ENCODE measurements at places on chromosomes 1 and 21.

DNA sequence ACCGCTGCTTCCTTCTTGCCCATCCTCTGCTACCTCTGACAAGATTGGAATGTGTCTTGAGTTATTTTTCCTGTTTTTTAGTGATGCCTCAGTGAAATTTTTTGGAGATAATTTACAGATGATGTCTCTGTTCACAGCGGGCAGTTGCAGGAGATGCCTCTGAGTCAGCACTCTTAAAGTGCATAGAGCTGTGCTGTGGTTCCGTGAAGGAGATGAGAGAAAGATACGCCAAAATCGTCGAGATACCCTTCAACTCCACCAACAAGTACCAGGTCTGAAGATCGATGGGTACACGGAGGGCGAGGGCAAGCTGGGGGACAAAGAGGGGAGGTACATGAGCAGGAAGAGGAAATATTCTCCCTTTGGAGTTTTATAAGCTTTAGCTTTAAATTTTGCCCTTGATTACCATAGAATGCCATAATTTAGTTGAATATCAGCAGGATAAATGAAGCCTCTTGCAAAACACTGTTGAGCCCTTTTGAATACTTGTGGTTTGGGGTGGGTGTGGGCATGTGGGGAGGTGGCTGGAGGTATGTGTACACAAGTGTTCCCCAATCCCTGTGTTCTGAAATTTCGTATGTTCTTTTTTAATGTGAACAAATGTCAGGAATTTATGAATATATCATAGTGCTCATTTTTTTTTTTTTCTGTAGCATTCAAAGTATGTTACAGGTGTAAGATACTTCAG, 19.8 kb downstream of the ATP1A1 start:
- no peak for DNase-seq

DNA sequence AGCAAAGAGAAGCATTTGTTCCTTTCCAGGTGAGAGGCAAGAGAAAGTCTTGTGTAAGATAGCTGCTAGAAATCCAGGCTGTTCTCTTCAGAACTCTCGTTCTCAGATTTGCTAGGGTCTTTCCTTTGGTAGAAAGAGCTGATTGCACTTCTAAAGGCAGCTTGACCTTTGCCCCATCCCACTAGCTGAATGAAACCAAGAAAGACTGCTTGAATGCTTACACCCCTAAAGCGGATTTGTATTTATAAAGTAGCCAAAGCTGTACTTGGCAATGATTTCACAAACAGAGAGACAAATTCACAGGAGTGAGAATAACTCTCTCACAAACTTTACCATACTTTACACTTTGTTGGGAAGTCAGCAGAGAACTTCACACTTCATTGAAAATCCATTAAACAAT, 424.1 kb downstream of the TTLL7 start:
- no peak for DNase-seq

DNA sequence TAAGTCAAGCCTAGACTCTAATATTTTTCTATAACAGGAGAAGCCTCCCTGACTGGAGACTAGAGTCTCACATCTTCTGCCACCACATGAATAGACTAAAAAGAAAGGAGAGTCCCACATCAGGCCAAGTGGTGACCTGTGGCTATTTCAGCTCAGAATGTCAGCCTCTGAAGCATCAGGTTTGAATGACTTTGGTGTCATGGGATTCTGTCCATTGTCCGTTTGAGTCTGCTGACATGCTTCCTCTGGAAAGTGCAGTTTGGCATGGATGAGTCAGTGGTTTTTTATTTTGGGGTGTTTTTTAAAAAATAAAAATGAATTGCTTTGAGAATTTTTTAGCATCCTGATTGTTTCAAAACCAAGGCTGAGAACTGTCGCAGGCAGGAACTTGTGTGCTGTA, 19.5 kb downstream of the DYRK3 start:
- DNase-seq: no peak

DNA sequence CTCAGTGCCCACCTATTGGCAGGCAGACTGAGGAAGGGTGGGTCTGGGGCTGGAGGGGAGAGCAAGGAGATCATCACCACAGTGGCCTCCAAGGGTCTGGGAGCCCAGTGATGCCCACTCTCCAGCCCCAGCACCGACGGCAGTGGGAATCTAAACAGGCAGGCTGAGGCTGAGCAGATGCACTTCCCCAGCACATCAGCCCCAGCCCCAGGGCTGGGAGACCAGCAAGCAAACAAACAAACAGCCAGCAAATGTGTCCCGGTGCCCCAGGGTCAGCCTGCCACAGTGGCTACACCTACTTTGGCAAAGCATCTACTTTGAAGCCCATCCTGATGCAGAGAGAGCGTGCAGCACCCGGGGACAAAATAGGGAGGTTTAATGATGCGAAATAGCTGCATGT, 216.3 kb upstream of the ZC3H12A start:
- DNase-seq: no peak

DNA sequence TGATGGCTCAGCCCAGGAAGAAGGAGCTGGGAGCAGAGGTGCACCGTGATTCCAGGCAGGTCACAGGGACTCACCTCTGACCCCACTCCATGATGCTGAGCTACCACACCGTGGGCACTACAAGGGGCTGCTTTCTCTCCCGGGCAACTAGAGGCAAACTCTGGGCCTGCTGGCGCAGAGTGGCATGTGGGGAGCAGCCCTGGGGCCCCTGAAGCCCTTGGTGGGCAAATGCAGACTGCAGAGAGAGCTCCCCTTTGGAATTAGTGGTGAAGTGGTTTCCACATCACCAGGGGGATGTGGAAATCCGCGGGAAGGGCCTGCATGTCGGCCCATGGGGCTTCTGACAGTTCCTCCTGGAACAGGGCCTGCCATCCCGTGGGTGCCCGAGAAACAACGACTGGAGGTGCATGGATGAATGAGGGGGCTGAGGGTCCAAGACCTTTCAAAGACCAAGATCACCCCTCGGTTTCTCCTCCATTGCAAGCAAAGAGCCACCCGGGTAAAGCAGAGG, 11.8 kb upstream of the MMEL1 start:
- no peak for DNase-seq

GRCh38 chr1:76959556-76959955, 92.3 kb downstream of the ST6GALNAC5 start:
- DNase-seq: peak; percentile 60

GRCh38 chr1:23168079-23168444, 594 bp downstream of the LUZP1 start:
- DNase-seq: no peak

DNA sequence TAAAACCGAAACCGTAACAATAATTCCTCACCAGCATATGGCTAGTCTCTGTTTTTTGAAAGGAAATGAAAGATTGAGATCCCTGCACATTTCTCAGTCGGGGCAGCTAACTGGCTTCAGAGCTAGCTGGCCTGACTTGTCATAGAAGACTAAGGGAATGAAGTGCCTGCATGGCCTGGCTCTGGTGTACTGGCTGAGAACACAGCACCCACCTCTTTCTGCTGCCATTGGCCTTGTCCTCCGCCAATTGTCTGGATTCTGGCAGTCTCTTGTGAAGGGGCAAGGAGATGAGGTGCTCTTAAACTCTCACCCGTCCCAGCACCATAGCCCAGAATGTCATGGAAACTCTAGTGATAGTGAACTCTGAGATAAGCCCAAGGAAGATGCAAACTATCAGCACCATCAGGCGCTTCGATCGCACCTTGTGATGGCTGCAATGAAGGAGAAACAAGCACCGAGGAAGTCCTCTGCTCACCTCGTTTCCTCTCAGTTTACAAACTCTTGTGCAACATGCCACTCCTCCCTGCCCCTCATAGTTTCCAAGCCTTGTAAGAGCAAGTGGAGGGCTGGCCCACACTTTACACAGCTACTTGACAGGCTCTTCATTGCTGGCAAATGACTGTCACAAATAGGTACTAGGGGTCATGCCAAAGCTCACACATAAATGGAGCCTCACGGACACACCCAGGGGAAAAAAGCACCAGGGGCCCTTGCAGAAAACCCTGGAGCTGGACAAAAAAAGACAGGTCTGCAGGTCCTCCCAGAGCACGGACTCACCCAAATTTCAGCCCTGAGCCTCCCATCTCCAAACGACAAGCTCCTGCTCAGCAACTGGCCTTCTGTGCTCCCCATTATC, 16.4 kb downstream of the INPP5B start:
- no peak for DNase-seq

- DNase-seq: no peak
These were observed 683.4 kb downstream of the PTPRC start for GRCh38 chr1:199322278-199322677.

DNA sequence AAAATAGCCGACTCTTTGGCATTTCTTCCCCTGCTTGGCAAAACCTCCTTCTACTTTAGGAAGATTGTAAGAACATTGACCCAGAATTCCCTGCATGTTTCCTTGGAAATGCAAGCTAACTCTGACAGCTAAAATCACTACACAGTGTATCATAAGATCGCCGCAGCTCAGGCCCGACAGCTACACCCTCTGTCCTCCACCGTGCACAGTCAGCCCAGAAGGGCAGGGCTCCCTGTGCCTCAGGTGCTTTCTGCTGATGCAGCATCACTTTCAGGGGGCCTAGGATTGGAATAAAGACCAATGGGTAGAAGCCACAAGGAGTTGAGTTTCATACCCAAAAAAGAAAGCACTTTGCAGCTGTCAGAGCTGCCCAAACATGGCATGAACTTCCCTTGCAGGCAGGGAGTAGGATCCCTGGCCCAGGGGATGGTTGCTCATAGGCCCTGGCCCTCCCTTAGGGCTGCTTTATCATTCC, 145.3 kb downstream of the SEC16B start:
- no peak for DNase-seq

- no peak for DNase-seq
These were observed 5.2 kb downstream of the TNFSF4 start for GRCh38 chr1:173201969-173202368.

DNA sequence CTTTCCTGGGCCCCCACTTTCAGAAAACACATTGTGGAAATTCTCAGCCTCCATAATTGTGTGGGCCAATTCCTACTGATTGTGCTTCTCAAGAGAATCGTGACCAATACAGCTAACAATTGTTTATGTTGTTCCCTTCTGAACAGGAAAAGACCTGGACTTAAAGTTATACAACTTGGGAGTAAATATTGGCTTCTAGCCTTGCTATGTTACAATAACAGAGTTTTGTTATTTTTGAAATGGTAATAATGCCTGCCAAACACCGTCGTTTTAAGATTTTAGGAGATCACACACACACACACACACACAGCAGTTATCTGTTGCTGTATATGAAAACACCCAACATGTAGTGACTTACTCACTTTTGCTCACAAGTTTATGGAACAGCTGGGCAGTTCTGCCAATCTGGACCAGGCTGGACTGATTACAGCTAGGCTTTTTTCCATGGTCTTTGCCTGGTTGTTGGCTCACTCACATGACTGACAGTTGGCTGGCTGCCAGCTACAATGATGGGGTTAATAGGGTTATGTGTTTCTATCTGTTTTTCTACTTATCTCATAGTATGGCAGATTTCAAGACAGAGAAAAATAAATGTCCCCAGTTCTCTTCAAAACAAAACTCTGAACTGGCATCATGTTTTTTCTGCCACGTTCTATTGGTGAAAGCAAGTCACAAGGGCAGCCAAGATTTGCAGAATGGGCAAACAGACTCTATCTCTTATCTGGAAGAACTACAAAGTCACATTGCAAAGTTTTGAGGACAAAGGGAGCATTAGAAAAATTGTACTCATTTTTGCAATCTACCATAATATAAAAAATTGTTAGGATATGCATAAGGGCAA, 447.5 kb downstream of the NEGR1 start:
- DNase-seq: no peak

- DNase-seq: peak; percentile 86
These were observed 99.8 kb upstream of the C1orf105 start for GRCh38 chr1:172320733-172321132.

DNA sequence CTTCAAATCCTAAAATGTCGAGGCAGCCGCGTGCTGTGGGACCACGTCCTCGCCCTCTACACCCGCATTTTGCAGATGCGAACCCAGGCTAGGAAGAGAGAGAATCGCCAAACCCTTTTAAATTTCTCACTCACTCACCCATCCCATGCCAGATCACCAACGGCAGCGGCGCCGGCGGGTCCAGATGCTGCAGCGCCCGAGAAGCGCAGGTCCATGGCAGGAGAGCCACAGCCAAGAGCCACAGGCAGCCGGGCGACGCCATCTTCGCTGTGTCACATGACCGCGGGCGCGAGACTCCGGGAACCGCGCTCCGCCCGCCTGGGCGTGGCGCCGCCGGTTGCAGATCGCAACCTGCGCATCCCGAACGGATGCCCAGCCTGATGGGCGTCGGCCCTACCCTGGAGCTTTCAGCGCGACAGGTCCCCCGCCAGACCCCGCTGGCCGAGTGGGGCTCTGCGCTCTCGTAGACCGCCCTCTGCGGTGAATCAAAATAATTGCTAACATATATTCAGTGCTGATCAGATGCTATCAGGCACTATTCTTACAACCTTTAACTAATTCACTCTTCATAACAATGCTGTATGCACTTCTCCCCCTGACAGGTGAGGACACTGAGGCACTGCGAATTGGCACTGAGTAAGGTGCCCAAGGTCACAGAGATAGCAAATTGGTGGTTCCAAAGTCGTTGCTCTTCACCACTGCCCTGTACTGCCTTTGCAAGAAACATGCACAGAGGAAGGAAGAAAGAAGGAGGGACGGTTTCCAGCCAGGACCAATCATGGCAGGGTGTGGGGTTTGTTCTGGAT, at the start of gene PPT1:
PPT1 (minus strand) TSS at position 276 of the 806 bp plus-strand sequence; CDS start at position 262, 14 bp downstream.
- DNase-seq: peak; percentile 71

DNA sequence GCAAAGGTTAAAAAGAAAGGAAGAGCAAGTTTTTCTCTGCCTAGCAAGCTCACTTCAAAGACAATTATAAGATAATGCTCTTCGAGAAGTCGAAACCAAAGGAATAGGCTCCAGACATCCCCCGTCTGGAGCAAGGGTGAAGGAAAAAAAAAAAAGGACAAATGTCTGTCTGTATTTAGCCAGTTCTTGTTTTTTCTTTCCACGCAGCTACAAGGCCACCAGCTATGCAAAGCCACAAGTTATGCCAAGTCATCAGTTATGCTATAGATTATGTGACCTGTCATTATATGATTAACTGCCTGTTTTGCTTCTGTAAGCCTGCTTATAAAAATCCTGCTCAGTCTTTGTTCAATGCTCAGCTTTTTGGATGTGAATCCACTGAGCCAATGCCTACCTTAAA, 2.4 kb upstream of the THEM5 start:
- DNase-seq: no peak

- DNase-seq: no peak
These were observed 32.8 kb downstream of the PADI6 start for GRCh38 chr1:17404820-17405219.

DNA sequence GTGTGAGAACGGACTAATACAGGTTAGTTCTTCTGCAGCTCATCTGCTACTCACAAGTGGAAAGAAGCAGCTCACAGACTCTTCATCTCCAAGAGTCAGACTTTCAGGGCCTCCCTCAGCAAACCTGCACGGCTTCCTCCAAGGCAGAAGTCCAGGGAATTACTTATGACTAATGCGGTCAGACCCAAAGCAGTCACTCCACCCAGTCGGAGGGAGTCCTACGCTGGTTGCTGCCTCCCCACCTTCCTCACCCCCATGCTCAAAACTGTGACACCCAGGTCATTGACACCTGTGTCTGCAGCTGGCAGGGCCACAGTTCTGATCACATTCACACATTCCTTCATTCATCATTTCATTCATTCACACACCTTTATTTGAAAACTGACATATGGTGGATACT, 38.4 kb upstream of the PRDM2 start:
- peak; percentile 35 for DNase-seq

GRCh38 chr21:29449306-29449950, 150.7 kb downstream of the BACH1 start:
- DNase-seq: no peak
